Activated T-helper 2 cell treated with anti-CD3 and anti-CD28 coated beads, Interferon-gamma antibody, Interleukin-2, Interleukin-4, amounts not matched to agents 10 μg/mL and 5 μg/mL and 100 μg/mL, durations not matched to agents 14 hours and 24 hours and 36 hours (primary cell): ENCODE measurements at places on chromosomes 1 and 21.

GRCh38 chr1:90671741-90672140 is 45.4 kb downstream of the BARHL2 start:
- no peak overlapping the region for H3K27ac ChIP-seq
- no peaks in the 10 kb centered on the region for H3K36me3 ChIP-seq
- H3K4me1 ChIP-seq: no peaks in the 10 kb centered on the region
- no peak for DNase-seq
- H3K27me3 ChIP-seq: no peaks in the 10 kb centered on the region
- H3K4me3 ChIP-seq: no peak overlapping the region

GRCh38 chr1:208848854-208849253 is 604.7 kb upstream of the PLXNA2 start:
- no peak overlapping the region for H3K4me3 ChIP-seq
- H3K27me3 ChIP-seq: no peaks in the 10 kb centered on the region

GRCh38 chr1:207067665-207068064 is 14.6 kb downstream of the PFKFB2 start:
- H3K27me3 ChIP-seq: peaks cover under 1% of the 10 kb centered on the region
- H3K27ac ChIP-seq: no peak overlapping the region
- H3K4me1 ChIP-seq: peaks cover 17% of the 10 kb centered on the region
- no peak overlapping the region for H3K4me3 ChIP-seq
- DNase-seq: no peak
- no peaks in the 10 kb centered on the region for H3K36me3 ChIP-seq

- no peak for DNase-seq
- H3K4me1 ChIP-seq: no peaks in the 10 kb centered on the region
These were observed 496.9 kb upstream of the CAMK1G start for GRCh38 chr1:209086486-209087192.

DNA sequence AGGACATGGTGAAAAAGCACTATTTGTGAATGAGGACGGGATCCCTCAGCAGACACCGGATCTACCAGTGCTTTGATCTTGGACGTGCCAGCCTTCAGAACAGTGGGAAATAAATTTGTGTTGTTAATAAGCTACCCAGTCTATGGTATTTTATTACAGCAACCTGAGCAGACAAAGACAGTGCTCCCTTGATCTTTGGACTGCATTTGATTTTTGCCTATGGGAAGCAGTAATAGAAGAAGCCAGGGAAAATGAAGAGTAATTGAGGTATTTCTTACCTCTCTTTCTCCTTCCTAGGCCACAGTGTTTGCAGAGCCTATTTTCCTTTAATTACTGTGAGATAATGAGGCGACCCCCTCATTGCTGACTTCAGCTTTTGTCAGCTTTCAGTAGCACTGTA is 87.9 kb downstream of the PDE4B start:
- no peak overlapping the region for H3K27ac ChIP-seq
- no peaks in the 10 kb centered on the region for H3K36me3 ChIP-seq
- H3K27me3 ChIP-seq: no peaks in the 10 kb centered on the region
- no peak overlapping the region for H3K4me3 ChIP-seq
- DNase-seq: no peak

GRCh38 chr1:5620418-5620817 is 371.8 kb downstream of the NPHP4 start:
- no peak overlapping the region for H3K4me3 ChIP-seq
- DNase-seq: no peak
- no peaks in the 10 kb centered on the region for H3K4me1 ChIP-seq
- H3K36me3 ChIP-seq: no peaks in the 10 kb centered on the region
- peaks cover 3% of the 10 kb centered on the region for H3K27me3 ChIP-seq
- H3K27ac ChIP-seq: no peak overlapping the region

- H3K36me3 ChIP-seq: peaks cover 35% of the 10 kb centered on the region
- H3K4me1 ChIP-seq: peaks cover 5% of the 10 kb centered on the region
- DNase-seq: no peak
These were observed 25.6 kb upstream of the MOB3C start for GRCh38 chr1:46642115-46642680.

DNA sequence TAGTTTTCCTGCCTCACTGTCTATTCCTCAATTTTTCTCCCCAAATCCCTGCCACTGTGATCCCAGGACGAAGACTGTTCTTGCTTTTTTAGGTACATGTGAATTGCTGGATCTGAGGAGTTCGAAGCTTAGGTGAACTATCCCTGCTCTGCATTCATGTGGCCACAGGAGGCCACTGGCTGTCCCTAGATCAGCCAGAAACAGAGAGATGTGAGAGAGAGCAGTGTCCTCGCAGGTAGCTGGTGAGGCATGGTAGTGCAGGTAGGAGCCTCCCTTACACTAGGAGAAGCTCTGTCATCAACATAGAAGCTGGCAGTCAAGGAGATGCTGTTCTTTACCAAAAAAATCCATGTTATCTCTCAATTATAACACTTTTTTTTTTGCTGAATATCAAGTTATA is 71.5 kb downstream of the USP24 start:
- no peaks in the 10 kb centered on the region for H3K27me3 ChIP-seq
- H3K27ac ChIP-seq: no peak overlapping the region
- peaks cover 17% of the 10 kb centered on the region for H3K4me1 ChIP-seq
- H3K4me3 ChIP-seq: no peak overlapping the region
- H3K36me3 ChIP-seq: peaks cover 51% of the 10 kb centered on the region
- DNase-seq: no peak

DNA sequence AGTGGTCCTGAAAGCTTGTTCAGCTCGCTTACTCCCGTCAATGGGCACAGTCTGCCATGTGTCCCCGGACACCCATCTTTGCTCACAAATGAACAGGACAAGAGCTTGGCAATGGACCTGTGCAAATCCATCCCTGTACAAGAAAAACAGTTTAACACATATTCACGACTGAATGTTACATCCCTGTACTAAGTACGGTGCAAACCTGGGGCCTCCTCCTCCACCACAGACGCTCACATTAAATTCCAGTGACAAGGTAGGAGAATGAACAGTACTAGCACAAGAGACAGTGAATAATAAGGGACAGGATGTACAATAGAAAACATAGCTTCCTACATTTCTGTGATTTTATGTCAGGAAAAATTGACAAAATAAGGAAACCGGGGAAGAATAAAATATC is 187.7 kb downstream of the ASTN1 start:
- no peaks in the 10 kb centered on the region for H3K27me3 ChIP-seq
- no peak overlapping the region for H3K4me3 ChIP-seq
- no peaks in the 10 kb centered on the region for H3K4me1 ChIP-seq
- H3K27ac ChIP-seq: no peak overlapping the region
- no peak for DNase-seq

DNA sequence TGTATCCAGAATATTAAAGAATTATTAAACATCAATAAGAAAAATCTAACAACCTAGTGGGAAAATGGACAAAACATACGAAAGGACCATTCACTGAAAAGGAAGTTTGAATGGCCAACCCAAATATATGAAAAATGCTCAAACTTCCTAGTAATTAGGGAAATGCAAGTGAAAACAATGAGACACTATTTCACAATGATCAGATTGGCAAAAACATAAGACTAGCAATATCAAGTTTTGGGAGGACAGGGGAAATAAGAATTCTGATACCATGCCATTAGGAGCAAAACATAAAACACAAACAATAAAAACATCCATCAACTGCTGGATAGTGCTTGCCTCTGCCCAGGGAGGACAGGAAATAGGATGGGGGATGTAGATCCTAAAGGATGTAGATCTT is 14.3 kb downstream of the XCL2 start:
- H3K4me1 ChIP-seq: peaks cover 18% of the 10 kb centered on the region
- no peaks in the 10 kb centered on the region for H3K27me3 ChIP-seq
- no peak overlapping the region for H3K27ac ChIP-seq
- DNase-seq: no peak
- no peak overlapping the region for H3K4me3 ChIP-seq

GRCh38 chr1:168921629-168922028 is 184.9 kb upstream of the ATP1B1 start:
- DNase-seq: no peak
- H3K27ac ChIP-seq: no peak overlapping the region
- H3K4me1 ChIP-seq: peaks cover 9% of the 10 kb centered on the region
- no peaks in the 10 kb centered on the region for H3K36me3 ChIP-seq
